ENCODE measurements at places on chromosomes 13 and 19.

DNA sequence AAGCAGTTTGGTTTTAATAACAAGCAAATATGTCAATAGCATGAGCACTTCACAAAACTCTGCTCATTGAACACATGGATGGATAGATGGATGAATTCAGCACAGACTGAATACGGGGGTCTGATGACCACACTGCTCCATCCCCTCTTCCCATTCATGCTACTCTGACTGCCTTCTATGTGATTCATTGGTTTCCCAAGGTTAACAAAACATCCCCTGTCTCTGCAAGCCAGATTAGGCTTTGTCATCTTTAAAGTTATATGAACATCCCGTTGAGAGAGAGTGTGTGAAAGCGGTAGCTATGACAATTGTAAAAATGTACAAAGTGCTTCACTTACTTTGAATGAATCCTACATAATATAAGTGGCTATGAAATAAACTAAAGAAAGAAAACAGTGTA is 252.5 kb downstream of the OXGR1 start:
- no peak for DNase-seq

- DNase-seq, result no peak
Measured at GRCh38 chr13:37645181-37645740, 46.7 kb upstream of the POSTN start.

GRCh38 chr19:54168174-54168917 is 4.6 kb downstream of the TMC4 start:
- DNase-seq, result peak; percentile 88

DNA sequence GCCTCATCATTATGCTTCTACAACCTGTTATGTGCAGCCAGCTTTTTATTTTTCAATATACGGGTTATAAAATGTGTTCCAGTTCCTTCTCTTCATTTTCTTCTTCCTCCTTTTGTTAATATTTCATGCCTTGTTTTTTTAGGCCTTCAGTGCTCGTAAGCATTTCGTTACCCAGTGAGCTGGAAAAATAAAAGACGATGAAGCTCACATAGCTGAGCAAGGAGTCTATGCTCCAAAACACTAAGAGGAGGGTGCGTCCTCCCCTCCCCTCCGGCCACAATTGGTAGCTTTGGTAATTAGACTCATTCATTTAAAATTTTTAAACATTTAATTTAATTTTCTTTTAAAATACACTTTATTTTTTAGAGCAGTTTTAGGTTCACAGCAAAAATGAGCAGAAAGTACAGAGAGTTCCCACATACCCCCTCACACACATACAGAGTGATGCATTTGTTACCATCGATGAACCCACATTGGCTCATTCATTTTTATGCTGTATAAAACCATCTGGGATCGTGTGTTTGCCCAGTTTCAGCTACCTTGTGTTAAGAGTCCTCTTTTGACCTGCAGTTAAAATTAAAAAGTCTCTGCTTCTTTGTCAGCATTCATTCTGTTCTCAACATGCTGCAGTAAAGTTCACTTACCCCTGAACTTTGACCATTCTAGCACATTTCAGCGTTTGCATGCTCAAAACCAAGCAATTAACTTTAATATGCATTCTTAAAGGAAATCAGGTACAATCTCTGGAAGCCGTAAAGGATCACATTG is 223.9 kb downstream of the LACC1 start:
- no peak for DNase-seq

- no peak for DNase-seq
Measured at GRCh38 chr13:85738696-85739320, 60.4 kb downstream of the SLITRK6 start.

DNA sequence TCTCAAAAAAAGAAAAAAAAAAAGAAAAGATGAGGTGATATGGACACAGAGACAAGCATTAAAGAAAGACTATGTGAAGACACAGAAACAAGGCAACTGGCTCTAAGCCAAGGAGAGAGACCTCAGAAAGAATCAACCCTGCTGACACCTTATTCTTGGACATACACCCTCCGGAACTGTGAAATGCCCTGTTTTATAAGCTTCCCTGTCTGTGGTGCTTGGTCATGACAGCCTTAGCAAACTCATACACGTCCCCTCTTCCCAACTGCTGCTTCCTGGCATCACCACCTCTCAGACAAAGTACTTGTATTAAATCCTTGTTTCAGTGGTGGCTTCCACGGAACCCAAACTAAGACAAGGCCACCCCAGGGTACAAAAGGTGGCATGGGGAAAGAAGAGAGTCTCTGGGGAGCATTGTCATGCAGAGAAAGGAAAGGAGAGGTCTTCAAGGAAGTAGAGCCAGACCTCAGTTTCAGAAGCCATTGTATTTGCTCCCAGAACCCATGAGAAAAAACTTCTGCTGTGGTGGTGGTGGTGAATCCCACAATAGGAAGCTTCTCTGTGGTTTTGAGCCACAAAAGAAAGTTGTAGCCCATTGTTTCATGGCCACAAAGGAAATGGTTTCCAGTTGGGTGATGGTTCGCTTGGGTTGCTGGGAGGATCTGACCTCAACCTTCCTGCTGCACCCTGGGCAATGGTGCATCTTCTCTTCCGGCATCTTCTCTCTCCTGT is 16.3 kb upstream of the TSPAN16 start:
- peak; percentile 74 for DNase-seq
